Posterior vena cava (tissue), 2 donors: ENCODE measurements at places on chromosomes 1 and 21. TPM values are rescaled to one million over a fixed set of nuclear protein-coding genes. Genes with fewer than 3 reads are reported as not detected.

OR2T1 gene
- total RNA-seq = not detected

KRTAP19-7 gene
- total RNA-seq = not detected

SPRR3 gene
- not detected for total RNA-seq

SPTA1 gene
- 0.56 TPM for total RNA-seq

CHI3L2 gene
- 23.4 TPM for total RNA-seq

BARHL2 gene
- total RNA-seq = not detected

KRTAP7-1 gene
- total RNA-seq = not detected

FCER1G gene
- 101 TPM for total RNA-seq

SELE gene
- total RNA-seq = 1.1 TPM

TMPRSS3 gene
- total RNA-seq = not detected

NEXN gene
- 111 TPM for total RNA-seq

MTX1 gene
- total RNA-seq = 26.8 TPM

LEPR gene
- total RNA-seq = 27.7 TPM

FAM131C gene
- 1.2 TPM for total RNA-seq

MARCKSL1 gene
- total RNA-seq = 40.9 TPM

GJC2 gene
- 8.2 TPM for total RNA-seq

LINGO4 gene
- not detected for total RNA-seq

PCP4 gene
- total RNA-seq = 15.3 TPM

GRIK3 gene
- total RNA-seq = 0.23 TPM

PPM1J gene
- total RNA-seq = 3.0 TPM

FAM89A gene
- 11.2 TPM for total RNA-seq

TDRD5 gene
- total RNA-seq = not detected

OR2W3 gene
- 1.9 TPM for total RNA-seq

ADAMTS5 gene
- total RNA-seq = 42.9 TPM

KLHL17 gene
- 8.9 TPM for total RNA-seq

CDC7 gene
- 1.8 TPM for total RNA-seq

TIE1 gene
- 46.6 TPM for total RNA-seq

LCE2C gene
- total RNA-seq = not detected

C1orf141 gene
- not detected for total RNA-seq
